ENCODE measurements at places on chromosomes 6 and 20.

GRCh38 chr20:8974009-8974708 lies 94.7 kb upstream of the PLCB4 start:
- DNase-seq = no peak

GRCh38 chr6:67336014-67336413 lies 1299.1 kb upstream of the ADGRB3 start:
- no peak for DNase-seq

DNA sequence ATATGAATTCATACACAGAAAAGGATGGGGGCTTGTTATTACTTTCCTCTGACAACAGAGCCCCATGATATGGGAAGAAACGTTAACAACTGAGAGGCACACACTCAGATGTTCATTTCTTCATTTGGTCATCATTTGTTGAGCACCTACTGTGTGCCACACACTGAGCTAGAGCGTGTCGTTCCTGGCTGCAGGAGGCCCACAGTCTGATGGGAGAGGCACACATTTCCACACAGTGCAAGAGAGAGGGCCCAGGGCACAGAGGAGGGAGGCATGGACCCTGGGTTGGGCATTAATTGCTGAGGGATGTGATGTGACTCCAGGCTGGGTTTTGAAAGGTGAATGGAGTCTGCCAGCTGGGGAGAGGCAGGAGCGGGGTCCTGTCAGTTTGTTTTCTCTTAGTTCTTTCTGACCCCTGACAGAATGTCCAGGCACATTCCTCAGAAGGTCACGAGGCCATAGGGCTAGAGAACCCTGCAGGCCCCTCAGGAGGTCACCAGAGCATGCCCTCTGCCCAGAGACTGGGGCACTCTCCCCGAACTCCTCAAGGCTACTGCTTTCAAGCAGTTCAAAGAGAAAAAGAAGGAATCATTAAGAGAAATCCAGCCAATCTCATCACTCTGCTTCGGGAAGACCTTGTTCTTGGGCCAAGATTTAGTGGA lies 216.2 kb downstream of the UST start:
- no peak for DNase-seq

- no peak for DNase-seq
These were observed 9.9 kb upstream of the SLC17A3 start for GRCh38 chr6:25883991-25884390.

GRCh38 chr6:111973118-111973761 lies 80.7 kb upstream of the CCN6 start:
- DNase-seq = peak; percentile 93

- no peak for DNase-seq
These were observed 6.1 kb downstream of the JAG1 start for GRCh38 chr20:10667560-10668167.

GRCh38 chr6:166439366-166440091 lies 56.8 kb upstream of the MPC1 start:
- DNase-seq = no peak

DNA sequence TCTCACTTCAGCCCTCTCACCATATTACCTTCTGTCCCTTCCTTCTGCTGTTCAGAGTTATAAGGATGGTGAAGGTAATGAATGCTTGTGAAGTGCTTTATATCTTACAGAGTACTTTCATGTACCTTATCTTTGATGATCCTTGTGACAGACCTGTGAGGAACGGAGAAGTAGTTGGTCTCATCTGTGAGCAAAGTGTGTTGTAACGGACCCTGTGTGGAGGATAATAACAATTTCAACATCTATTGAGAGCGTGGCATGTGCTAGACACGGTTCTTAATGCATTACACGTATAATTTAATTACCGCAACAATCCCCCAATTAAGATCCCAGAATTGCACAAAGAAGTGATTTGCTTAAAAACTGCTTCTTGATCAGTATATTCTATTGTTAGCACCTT lies 124.6 kb downstream of the ANKS1A start:
- DNase-seq = no peak

DNA sequence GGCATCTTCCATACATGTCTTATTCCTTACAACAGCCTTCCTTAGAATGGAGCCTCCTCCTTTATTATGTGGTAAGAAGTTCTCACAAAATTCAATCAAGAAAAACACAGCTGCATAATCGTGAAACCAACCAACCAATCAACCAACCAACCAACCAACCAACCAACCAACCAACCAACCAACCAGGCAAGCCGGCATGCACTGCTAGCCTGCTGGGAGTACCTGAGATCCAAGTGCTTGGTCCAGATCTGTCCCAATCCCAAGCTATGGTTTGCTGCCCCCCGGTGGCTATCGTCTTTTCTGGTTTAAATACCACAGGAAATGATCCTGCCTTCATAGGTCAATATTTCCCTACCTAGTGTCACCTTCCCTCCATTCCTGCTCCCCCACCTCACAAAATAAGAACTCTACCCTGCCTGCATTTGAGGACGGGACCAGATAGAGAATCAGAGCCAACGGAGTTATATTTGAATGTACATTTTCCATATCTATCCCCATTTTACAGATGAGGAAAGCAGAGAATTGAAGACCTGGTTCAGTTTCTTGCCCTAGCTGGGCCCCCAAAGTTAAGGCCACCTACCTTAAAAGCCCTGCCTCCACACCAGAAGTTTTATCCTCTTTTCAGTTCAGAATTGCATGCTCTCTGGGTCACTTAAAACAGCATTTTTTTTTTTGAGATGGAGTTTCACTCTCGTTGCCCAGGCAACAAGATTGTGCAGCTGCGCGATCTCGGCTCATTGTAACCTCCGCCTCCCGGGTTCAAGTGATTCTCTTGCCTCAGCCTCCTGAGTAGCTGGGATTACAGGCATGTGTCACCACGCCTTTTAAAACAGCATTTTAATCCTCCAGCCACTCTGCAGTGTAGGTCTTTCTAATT lies 27.1 kb downstream of the RAB44 start:
- peak; percentile 6 for DNase-seq

DNA sequence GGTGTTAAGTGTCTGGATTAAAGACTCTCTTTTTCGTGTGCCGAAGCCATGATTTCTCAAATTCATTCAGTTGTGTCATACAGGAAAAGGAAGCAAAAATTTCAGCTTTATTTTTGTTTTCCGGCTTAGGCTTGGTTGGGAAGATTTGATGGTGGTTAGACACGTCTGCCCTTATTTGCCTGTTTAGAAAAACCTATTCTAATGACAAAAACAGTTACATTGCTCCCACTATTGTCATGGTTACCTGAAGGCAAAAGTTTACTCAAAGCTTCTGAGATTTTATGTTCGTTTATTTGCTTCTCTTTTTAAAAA lies 982 bp downstream of the DNAJC5 start:
- DNase-seq = no peak
